ENCODE measurements at places on chromosomes 6 and 20.

DNA sequence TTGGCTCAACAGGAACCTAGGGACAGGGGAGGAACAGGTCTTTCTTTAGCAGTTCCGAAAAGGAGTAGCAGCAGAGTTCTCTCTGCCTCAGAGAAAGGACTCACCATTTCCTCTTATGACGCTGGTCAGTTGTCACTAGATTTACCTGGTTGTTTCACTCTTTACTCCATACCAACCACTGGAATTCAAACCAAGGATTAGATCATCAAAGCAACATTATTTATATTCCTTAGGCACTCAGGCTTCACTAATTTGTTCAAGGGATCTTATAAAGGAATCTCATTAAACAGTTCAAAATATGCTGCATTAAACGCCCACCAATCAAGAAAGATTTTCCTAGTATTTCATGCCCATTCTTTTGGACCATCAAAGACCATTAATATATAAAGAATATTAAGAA, 1129.5 kb upstream of the MAP3K7 start:
- DNase-seq = no peak

DNA sequence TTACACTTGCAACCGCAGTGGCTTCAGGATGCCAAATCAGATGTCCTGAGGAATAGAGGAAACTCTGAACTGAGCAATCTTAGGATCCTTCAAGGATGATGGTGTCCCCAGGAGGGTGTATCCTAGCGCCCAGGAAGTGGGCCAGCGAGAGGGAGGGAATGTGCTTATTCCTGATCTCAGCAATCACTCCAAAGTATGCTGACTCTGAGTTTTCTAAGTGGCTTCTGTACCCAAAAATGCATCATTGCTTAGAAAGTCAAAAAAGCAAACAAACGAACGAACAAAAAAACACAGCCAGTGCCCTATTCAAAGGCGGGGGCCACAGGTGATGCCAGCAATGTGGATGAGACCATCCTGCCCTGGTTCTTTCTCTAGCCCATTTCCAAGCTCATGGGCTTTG, 230.6 kb downstream of the NRN1 start:
- no peak for DNase-seq

GRCh38 chr6:43444582-43444981, 10.8 kb downstream of the DLK2 start:
- no peak for DNase-seq

DNA sequence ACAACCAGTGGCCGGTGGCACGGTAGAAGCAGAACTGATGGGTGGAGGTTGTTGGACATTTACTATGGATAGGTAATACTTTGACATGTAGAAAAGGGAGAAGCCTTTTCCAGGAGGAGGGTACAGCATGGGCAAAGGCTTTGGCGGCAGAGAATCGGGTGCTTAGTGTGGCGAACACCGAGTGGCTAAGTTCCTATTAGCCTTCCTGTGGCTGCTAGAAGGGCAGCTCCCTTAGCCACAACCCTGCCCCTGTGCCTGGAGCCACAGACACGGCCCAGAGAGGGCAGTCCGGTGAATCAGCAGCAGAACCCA, 37.9 kb upstream of the TGM2 start:
- no peak for DNase-seq

GRCh38 chr20:38723848-38724625, at the start of gene SLC32A1:
Gene SLC32A1 (plus strand): TSS chr20:38724486. CDS start chr20:38724725, 239 bp downstream.
- no peak for DNase-seq

GRCh38 chr6:134835993-134836392, 113.9 kb downstream of the ALDH8A1 start:
- DNase-seq = no peak

- no peak for DNase-seq
These were observed 16.9 kb upstream of the ZSCAN16 start for GRCh38 chr6:28107506-28107905.

GRCh38 chr6:29045075-29045474, at the start of gene OR2W1:
Gene OR2W1 (minus strand): TSS chr6:29045175. CDS start chr6:29045175, 0 bp downstream.
- DNase-seq = no peak

GRCh38 chr20:37892001-37892400, 10.9 kb upstream of the VSTM2L start:
- DNase-seq = no peak

- no peak for DNase-seq
These were observed 1034.4 kb downstream of the EYS start for GRCh38 chr6:64672651-64673050.

GRCh38 chr6:166005944-166006899, 161.4 kb downstream of the TBXT start:
- DNase-seq = no peak

- no peak for DNase-seq
These were observed 3.0 kb upstream of the ZBTB22 start for GRCh38 chr6:33320315-33321181.

GRCh38 chr6:134379076-134379475, 61.2 kb upstream of the SGK1 start:
- DNase-seq = no peak

- no peak for DNase-seq
These were observed 82.2 kb downstream of the TIAM2 start for GRCh38 chr6:155077331-155077730.

DNA sequence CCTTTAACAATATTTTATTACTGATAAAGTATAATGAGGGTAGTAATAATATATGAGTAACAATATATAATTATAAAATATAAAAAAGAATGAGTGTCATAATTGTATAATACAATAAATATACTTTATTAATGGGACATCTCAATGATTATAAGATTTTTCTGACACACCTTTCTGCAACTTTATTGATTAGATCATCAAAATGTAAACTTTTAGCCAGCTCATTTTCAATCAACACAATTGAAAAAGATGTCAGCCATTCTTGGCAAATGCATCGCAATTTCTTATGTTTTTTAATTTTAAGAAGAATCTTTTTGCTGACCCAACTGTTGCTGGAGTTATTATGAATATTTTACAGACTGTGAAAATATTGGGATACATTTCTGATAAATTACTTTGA, 132.4 kb upstream of the RNF217 start:
- DNase-seq = no peak

DNA sequence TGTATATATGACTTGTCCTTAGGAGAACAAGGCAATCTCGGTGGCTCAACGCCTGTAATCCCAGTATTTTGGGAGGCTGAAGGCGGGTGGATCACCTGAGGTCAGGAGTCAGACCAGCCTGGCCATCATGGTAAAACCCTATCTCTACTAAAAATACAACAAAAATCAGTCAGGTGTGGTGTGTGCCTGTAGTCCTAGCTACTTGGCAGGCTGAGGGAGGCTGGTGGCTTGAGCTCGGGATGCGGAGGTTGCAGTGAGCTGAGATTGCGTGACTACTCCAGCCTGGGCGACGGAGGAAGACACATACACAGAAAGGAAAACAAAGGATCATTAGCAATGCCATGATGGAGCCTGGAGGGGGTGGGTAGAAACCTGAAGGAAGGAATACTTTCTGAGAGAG, 166.6 kb upstream of the RREB1 start:
- DNase-seq = no peak

All from activated CD8-positive, alpha-beta memory T cell treated with anti-CD3 and anti-CD28 coated beads for 24 hours (primary cell).